ENCODE measurements at places on chromosomes 12 and 14. TPM values are rescaled to one million over a fixed set of nuclear protein-coding genes. Genes with fewer than 3 reads are reported as not detected.

Gene PCK2
- polyA plus RNA-seq = 40.0 TPM

Gene PMCH
- polyA plus RNA-seq = 1.0 TPM

Gene SRRM4
- polyA plus RNA-seq = 0.04 TPM

Gene KRT75
- polyA plus RNA-seq = not detected

Gene TBX5
- polyA plus RNA-seq = not detected

Gene SPPL3
- polyA plus RNA-seq = 84.0 TPM

Gene RNU4-1
- not detected for polyA plus RNA-seq

Gene HIP1R
- 78.9 TPM for polyA plus RNA-seq

Gene PTPRQ
- 36.6 TPM for polyA plus RNA-seq

Gene GPR162
- polyA plus RNA-seq = 33.9 TPM

Gene TMPO
- 188 TPM for polyA plus RNA-seq

Gene RIMBP2
- 16.2 TPM for polyA plus RNA-seq

Gene TEX22
- polyA plus RNA-seq = 1.4 TPM

Gene CARMIL3
- 2.2 TPM for polyA plus RNA-seq

Gene POTEM
- polyA plus RNA-seq = not detected

Gene B4GALNT3
- polyA plus RNA-seq = 21.6 TPM

Gene ARHGEF40
- 71.6 TPM for polyA plus RNA-seq

Gene RAB5B
- 149 TPM for polyA plus RNA-seq
